ENCODE measurements at places on chromosomes 6 and 20. TPM values are rescaled to one million over a fixed set of nuclear protein-coding genes. Genes with fewer than 3 reads are reported as not detected.

DNA sequence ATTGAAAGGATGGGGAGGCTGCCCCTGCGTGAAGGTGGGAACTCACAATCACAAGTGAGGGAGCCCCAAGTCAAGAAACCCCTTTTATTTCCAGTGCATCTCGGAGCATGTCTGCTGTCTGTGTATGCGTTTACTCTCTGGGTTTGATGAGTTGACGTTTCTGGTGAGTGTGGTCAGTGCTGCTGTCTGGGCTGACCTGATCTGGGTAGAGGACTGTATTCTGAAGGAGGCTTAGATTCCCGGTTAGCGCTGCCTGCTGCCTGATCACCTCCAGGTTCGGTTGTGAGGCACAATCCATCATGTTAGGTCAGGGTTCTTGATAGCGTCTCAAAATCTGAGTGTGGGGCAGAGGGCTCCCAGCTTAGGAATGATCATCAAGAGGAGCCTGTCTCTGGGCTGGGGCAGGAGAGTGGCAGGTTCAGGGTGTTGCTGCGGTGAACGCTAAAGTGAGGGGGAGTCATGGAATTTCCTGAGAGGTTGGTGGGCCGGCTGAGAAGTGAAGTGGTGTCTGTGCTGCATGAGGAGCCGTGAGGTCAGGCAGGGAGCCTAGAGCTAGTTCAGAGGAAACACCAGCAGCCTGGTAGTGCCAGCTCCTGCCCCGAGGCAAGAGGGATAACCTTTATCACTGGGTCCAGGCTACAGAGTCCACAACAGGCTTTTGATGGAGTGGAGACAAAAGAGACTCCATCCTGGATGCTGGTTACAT lies 225.3 kb upstream of the CST7 start:
- DNase-seq = no peak

DNA sequence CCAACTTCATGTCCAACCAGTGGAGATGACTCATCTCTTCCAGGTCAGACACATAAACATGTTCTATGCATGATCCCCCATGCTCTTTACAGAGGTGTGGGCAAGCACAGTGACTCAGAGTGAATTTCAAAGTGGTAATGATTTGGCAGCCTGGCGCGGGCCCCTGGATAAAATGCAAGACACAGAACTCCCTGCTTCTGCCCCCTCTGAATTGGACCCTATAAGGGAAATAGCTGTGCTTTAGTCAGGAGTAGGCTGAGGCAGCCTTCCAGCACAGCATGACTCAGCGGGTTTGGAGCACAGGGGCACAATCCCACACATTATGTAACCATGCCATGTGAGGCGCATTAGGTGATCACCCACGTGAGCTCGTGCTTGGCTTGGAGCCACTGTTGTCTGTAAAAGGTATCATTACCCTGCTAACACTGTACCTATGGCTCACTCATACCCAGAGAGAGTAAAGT lies 127.4 kb downstream of the C6orf118 start:
- no peak for DNase-seq

GRCh38 chr20:36275441-36276189 lies 30.5 kb upstream of the DLGAP4 start:
- DNase-seq = no peak

Gene CST7
- total RNA-seq = not detected

Measured in WTC11 (cell line).